ENCODE measurements at places on chromosomes 2 and 18.
A peak's percentile ranks its signal among the peaks of the same experiment; 100 is the strongest.

- no peak for DNase-seq
These were observed 196.1 kb upstream of the OSR1 start for GRCh38 chr2:19554520-19554919.

- peak; percentile 25 for DNase-seq
These were observed 652 bp downstream of the ITPRID2 start for GRCh38 chr2:181891966-181892798.

GRCh38 chr2:263774-264492 is at the start of gene SH3YL1:
SH3YL1 (minus strand) TSS chr2:264032; CDS start chr2:263984, 48 bp downstream.
- DNase-seq = peak; percentile 20

- no peak for DNase-seq
These were observed 237.7 kb downstream of the SEPTIN10 start for GRCh38 chr2:109376115-109376514.

GRCh38 chr18:10036479-10036878 is 122.7 kb downstream of the VAPA start:
- no peak for DNase-seq

GRCh38 chr2:217853301-217853881 is 149.4 kb downstream of the TNS1 start:
- no peak for DNase-seq
